ENCODE measurements at places on chromosomes 13 and 19.

DNA sequence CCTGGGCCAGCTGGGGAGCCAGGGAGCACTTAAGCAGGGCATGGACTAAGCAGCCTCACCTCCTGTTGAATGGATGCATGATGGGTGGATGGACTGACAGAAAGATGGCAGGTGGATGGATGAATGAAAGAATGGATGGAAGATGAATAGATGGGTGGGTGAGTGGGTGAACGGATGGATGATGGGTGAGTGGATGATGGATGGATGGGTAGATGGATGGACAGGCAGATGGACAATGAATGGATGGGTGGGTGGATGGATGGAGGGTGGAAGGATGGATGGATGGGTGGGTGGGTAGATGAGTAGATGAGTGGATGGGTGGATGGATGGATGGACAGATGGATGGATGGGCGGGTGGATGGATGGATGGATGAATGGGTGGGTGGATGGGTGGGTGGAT is 18.7 kb downstream of the SHC2 start:
- DNase-seq: no peak

DNA sequence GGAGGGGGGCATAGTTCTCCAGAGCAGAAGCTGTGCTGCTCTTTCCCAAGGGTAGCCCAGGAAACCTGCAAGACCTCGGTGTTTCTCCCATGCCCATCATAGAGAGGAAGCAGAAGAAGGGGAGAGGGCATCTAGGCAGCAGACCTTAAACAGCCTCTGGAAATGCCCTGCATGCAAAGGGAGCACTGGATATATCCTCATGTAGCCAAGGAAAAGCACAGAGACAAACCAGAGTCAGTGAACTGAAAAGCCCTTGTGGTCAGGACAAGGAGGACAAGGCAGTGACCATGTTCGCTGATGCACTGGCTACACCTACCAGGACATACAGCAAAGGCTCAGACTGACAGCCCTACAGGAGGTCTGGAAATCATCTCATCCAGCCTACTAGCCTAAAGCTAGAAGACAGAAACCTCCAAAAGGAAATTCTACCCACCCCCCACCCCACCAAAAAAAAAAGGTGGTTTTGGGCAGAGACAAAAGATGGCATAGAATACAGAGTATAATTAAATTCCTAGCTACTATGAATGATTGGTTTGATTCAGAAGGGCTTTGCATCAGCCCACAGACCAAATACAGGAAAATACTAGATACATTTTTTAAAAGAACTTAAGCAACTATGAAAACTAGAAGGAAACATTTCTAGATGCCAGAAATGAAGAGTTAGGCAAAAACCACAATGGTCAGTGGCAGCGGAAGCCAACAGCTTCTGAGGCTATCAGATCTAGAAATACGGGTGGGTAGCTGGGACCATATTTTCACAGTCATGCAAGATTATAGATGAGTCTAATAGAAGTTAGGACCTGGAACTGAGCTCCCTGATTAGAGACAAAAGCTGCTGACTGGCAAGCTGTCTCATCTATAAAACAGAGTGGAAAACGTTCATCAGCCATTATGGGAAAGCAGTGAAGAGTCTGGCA is 4.4 kb upstream of the TBC1D4 start:
- no peak for DNase-seq

- DNase-seq: no peak
Measured at GRCh38 chr13:59354665-59355369, 808.9 kb downstream of the DIAPH3 start.

DNA sequence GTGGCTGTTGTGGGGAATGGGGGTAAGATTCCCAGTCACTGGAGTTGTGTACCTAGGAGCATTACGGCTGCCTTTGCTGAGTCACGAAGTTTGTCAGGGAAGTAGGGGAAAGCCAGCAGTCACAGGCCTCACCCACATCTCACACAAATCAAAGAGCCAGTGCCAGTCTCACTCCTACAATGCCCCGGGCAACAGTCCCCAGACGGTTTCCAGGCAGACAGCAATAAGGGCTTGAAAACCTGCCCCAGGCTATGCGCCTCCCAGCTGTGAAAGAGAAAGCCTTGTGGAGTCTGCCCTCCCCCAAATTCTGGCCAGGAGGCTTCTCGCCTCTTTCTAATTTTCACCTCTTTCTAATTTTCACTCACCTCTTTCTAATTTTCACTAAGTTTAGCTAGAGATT is 142.3 kb upstream of the EDNRB start:
- DNase-seq: no peak

GRCh38 chr13:100540621-100541020 is 48.0 kb downstream of the GGACT start:
- DNase-seq: no peak

GRCh38 chr19:2750808-2751437 is 11.1 kb upstream of the SLC39A3 start:
- no peak for DNase-seq

GRCh38 chr13:112892426-112893206 is 76.4 kb upstream of the MCF2L start:
- no peak for DNase-seq

- no peak for DNase-seq
Measured at GRCh38 chr19:6021878-6022569, 44.1 kb upstream of the RANBP3 start.

Measured in GM04503 (cell line).